ENCODE measurements at places on chromosomes 16 and 17.

- DNase-seq = no peak
These were observed 42.2 kb downstream of the WWP2 start for GRCh38 chr16:69804297-69804696.

GRCh38 chr17:48570325-48571023 lies 7.7 kb downstream of the HOXB4 start:
- no peak for DNase-seq

- DNase-seq = no peak
These were observed 5.3 kb downstream of the DEF8 start for GRCh38 chr16:89953671-89954406.

- DNase-seq = no peak
These were observed 3.7 kb downstream of the NFE2L1 start for GRCh38 chr17:48051706-48052486.

DNA sequence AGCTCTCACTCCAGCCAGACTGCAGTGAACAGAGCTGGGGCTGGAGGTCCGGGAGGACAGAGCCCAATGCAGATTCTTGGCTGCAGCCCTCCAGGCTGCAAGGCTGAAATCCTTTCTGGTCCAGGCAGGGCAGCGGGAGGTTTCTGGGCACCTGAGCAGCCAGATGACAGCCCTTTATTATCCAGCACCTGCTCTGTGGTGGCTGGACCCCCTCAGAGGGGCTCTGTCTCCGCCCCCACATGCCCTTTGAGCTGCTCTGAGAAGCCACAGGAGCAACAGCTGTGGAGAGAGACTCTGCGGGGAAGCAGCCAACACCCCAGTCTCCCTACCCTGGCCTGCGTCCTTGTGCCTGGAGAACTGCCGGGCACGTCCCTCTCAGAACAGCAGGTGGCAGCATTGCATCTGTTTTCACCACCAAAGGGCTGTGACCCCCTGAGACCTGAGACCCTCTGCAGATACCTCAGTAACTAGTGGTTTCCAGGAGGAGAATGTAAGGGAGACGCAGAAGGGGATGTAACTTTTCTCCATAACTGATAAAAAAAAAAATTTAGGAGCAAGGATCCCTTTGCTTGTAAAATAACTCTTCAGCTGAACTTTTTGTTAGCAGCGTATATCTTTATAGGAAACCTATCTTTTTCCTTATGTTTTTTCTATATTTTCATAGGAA lies 3.7 kb upstream of the CNP start:
- DNase-seq = peak; percentile 73

DNA sequence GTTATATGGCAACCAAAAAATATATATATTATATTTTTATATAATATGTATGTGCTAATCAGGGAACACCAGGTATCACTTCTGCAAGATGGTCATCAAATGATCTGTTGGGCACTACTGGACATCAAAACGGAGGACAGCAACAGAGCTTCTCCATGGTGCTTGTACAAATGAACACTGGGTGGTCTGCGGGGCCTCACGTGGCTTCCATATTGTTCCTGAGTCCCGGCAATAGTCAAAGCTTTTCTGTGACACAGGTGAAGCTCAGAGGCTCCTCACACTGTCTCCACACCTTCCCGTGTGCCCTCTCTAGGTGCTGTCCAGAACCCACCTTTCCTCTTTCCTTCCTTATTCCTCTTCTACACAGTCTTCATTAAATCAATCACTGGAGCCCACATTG lies 149.9 kb upstream of the PIRT start:
- DNase-seq = no peak

- no peak for DNase-seq
These were observed 575.7 kb upstream of the CDH11 start for GRCh38 chr16:65697521-65697920.

DNA sequence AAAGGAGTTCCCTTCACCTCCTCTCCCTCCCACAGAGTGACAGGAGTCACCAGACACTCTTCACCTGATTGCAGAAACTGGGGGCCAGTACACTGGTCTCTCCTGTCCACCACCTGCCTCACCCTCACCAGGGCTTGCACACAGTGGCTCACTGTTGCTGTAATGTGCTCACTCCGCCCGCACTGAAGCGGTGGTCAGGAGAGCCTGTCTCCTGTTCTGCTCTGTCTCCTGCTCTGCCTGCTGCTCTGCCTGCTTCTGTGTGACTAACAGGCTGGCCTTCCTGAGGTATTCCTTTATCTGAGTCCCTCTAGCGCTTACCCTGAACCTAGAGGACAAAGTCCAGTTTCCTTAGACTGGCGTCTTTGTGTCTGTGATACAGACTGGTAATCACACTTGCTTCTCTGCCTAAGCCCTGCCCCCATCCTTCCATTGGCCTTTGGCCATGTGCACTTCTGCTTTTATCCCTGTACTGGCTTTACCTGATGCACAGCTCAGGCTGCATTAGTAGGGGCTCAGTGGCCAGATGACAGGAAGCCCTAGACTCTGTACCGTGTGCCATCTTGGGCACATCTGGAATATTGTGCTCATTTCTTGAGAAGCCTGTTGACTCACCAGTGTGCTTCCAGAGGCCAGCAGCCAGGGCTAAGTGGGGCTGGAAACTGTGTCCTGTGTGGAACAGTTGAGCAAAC lies 13.3 kb downstream of the PROCA1 start:
- DNase-seq = no peak
